ENCODE measurements at places on chromosomes 16 and 17. TPM values are rescaled to one million over a fixed set of nuclear protein-coding genes. Genes with fewer than 3 reads are reported as not detected.
A peak's percentile ranks its signal among the peaks of the same experiment; 100 is the strongest.

DNA sequence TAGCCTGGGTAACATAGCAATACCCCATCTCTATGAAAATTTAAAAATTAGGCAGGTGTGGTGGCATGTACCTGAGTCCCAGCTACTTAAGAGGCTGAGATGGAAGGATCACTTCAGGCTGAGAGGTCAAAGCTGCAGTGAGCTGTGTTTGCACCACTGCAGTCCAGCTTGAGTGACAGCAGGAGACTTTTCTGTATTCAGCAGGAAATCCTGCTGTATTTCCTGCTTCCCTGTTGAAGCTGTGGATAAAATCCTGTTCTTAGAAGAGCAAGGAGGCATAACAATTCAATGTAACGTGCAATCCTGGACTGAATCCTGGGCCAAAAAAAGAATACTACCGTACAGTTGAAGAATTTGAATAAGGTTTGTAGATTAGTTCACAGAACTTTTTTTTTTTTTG, 62.2 kb downstream of the FBXL20 start:
- no peak for DNase-seq

DNA sequence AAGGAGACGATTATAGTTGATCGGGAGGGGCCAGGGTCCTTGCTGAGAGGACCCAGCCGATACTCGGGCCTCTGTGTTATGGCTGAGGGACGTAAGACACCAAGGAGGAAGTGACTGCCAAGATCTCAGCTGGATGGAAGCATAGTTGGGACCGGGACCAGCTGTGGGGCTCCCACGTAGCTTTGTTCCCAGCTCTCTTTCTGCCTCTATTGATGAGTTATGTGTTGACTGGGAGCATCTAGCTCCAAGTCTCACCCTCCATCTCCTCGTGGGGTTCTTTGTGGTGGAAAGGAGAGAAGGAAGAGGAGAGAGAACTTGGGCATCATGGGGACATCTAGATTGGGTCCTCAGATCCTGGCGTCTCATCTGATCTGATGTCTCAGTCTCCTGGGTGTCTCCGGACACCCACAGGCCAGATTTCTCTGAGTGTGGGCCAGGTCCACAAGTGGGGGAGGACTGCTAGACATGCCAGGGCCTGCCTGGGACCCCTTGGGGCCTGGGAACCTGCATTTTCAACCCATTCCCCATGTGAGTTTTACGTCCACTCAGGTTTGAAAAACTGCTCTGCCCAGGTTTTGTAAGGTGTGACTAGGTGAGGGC, 1.0 kb downstream of the MGRN1 start:
- DNase-seq = no peak

Gene TNP2
- not detected for total RNA-seq

Gene SMPD3
- total RNA-seq = 0.12 TPM

Gene YWHAE
- 754 TPM for total RNA-seq

Gene SCPEP1
- total RNA-seq = 126 TPM

- DNase-seq = no peak
Measured at GRCh38 chr17:60381958-60382357, 10.0 kb downstream of the USP32 start.

- no peak for DNase-seq
Measured at GRCh38 chr17:41437769-41438168, 3.0 kb downstream of the KRT38 start.

DNA sequence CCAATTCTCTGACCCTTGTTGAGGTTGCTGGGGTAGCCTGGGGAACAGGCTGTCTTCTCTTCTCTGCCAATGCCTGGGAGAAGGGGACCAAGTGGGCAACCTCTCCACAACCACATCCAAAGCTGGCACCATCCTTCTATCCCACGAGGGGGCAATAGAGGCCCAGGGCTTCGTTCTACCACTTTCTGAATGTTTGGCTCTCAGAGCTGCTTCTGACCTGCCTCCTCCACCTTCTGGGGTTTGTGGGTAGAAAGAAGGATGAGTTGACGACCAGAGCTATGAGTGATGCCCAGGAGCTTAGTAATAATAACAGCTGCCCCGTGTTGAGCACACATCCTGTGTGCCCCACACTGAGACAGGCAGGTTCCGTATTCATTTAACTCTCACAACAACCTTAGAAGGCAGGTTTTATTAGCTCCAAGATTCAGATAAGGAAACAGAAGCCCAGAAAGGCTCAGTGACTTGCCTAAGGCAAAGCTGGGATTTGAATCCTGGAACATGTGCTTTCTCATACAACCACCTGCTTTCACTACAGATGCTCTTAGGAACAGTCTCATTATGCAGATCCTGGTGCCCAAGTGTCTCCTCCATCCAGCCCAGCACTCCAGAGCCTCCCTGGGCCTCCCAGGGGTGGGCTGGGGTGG, 11.1 kb downstream of the TSPOAP1 start:
- peak; percentile 82 for DNase-seq

GRCh38 chr16:89748921-89749320, 27.6 kb downstream of the ZNF276 start:
- DNase-seq = no peak
